ENCODE measurements at places on chromosomes 2 and 18. TPM values are rescaled to one million over a fixed set of nuclear protein-coding genes. Genes with fewer than 3 reads are reported as not detected.

Gene CIDEA
- not detected for polyA plus RNA-seq

- no peaks in the 10 kb centered on the region for H3K36me3 ChIP-seq
- H3K4me3 ChIP-seq = no peak overlapping the region
- H3K27me3 ChIP-seq = no peaks in the 10 kb centered on the region
- no peak for DNase-seq
- no peak overlapping the region for H3K27ac ChIP-seq
Measured at GRCh38 chr2:202066875-202067274, 6.2 kb upstream of the KIAA2012 start.

DNA sequence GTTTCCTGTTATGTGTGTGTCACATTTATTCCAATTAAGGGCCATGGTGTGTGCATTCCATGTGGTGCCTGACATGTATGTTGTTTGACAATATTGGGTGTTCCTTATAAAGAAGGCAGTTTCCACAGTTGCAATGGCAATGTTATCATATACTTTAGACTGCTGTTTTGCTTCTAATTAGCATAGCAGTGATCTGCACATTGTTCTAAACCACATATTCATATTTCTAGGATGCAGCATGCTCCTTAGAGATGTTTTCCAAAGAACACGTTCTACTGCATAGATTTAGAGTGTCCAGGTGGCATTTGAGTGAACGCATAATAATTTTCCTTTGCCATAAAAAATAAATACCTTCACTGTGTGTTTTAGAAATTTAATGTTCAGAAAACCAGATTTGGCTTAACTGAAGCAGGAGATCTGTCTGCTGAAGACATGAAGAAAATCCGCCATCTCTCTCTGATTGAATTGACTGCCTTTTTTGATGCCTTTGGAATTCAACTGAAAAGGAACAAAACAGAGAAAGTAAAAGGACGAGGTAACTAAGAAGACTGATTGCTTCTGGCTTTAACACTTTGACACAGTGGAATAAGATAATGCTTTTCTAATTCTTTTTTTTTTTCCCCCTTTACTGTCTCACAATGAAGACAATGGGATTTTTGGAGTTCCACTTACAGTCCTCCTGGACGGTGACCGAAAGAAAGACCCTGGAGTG is 143.7 kb downstream of the ARHGAP28 start:
- no peak overlapping the region for H3K27ac ChIP-seq
- H3K4me1 ChIP-seq = no peaks in the 10 kb centered on the region
- no peaks in the 10 kb centered on the region for H3K36me3 ChIP-seq
- H3K27me3 ChIP-seq = no peaks in the 10 kb centered on the region
- H3K4me3 ChIP-seq = no peak overlapping the region

- DNase-seq = no peak
- H3K27me3 ChIP-seq = peaks cover 28% of the 10 kb centered on the region
- H3K4me1 ChIP-seq = no peaks in the 10 kb centered on the region
- H3K27ac ChIP-seq = no peak overlapping the region
- H3K4me3 ChIP-seq = no peak overlapping the region
Measured at GRCh38 chr2:242052421-242052820, 182.9 kb downstream of the RTP5 start.

DNA sequence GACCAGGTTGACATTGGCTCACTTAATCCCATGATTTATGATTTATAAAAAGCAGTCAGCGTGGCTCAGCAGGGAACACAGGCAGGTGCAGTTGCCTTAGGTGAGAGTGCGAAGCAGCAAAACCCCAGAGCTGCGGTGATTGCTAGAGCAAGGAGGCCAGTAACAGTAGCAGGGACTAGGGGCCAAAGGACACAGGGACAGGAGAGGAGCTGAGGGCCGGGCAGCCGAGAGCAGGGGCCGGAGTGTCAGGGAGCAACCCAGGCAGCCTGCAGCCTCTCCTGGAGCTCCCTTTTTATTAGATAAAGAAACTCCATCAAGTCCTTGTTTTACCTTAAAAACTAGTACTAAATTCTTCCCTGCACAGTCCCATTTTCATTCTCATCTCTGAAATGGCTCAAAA is 4.3 kb downstream of the MC2R start:
- no peaks in the 10 kb centered on the region for H3K4me1 ChIP-seq
- H3K36me3 ChIP-seq = no peaks in the 10 kb centered on the region
- DNase-seq = no peak
- no peak overlapping the region for H3K27ac ChIP-seq
